ENCODE measurements at places on chromosomes 13 and 19.

DNA sequence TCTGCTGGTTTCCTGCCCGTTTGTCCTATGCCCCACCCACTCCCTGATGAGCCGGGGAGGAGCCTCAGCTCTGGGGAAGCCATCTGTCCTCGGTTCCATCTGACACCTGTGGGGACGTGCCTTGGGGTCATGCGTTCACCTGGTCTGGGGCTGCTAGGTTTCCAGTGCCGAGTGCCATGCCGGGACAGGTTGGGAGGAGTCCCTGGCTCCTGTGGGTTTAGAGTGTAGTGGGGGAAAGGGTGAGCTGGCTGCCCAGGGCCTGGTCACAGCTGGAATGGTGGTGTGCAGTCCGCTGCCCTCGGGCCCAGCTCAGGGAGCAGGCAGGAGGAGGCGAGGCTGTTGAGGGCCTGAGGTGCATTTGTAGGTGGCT is 2.5 kb downstream of the KDM4B start:
- DNase-seq, result no peak

GRCh38 chr19:8631425-8631819 is 989 bp downstream of the NFILZ start:
- DNase-seq, result no peak

- no peak for DNase-seq
Observed at GRCh38 chr13:107457686-107458085, 757.6 kb downstream of the LIG4 start.

- no peak for DNase-seq
Observed at GRCh38 chr13:81686877-81687276, 1346.0 kb upstream of the SPRY2 start.

DNA sequence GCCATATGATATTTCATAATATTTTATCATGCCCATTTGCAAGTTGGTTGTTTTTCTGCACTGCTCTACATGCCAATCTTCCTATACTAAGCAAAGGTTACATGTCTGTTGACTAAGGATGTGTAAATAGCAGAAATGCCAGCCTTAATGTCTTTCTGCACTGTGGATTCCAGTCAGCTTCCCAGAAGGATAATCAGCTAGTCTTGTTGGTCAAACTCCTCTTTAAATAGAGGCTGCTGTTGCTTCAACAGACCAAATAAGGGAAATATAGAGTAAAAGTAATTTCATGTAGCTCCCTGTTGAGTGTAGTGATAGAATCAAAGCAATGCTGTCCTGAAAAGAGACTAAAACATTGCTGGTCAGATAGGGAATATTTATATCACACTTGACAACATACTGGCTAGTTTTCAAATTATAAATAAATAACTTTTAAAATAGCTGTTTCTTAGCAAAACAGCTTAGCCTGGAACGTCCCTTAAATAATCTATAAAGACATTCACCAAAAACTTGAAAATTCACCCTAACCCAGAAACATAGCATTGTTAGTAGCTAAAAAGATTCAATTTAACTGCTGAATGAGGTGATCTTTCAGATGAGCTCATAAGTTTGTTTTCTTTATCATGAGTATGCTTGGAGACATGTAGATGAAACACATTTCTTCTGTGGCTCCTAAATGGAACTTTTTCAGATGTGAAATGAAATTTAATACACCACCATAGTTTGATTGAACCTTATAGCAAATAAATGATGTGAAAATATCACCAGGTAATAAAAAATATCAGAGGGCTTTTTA is 56.6 kb downstream of the FRY start:
- no peak for DNase-seq

- DNase-seq, result no peak
Observed at GRCh38 chr19:16497042-16497441, 848 bp downstream of the C19orf44 start.

GRCh38 chr13:95038949-95039348 is 262.3 kb downstream of the ABCC4 start:
- DNase-seq, result no peak

- DNase-seq, result no peak
Observed at GRCh38 chr13:29459813-29460355, 135.6 kb downstream of the SLC7A1 start.

DNA sequence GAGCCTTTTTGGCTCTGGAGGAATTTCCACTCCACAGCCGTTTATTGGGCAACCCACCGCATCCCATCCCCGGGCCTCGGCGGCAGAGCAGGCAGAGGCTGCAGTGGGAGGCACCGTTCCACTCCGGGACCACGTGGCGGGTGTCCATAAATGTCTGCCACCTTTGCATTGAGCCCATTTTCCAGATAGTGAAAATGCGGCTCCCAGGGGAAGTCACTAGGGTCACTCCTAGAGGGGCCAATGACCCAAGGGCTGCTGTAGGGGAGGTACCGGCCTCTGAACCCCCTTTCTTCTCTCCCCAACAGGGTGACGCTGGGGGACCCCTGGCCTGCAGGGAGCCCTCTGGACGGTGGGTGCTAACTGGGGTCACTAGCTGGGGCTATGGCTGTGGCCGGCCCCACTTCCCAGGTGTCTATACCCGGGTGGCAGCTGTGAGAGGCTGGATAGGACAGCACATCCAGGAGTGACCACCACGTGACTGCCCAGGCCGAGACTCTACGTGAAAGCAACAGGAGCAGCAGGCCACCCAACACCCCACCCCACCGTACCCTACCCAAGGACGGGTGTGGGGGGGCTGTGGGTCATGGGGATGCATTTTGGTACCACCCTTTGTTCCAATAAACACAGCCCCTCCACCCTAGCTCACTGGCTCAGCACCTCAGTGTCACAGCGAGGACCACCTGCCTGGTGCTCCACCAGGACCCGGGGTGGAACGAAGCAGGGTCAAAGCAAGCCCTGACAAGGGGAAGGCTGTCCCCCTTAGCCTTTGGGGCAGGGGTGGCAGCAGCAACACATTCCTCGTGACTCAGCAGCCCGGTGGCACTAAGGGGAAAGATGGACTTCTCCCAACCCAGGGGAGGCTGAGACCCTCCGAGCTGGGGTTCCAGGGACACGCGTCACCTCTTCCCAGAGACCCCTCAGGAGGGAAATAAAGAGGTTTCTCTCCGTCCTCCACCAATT is 1.5 kb downstream of the TIMM13 start:
- DNase-seq, result no peak

DNA sequence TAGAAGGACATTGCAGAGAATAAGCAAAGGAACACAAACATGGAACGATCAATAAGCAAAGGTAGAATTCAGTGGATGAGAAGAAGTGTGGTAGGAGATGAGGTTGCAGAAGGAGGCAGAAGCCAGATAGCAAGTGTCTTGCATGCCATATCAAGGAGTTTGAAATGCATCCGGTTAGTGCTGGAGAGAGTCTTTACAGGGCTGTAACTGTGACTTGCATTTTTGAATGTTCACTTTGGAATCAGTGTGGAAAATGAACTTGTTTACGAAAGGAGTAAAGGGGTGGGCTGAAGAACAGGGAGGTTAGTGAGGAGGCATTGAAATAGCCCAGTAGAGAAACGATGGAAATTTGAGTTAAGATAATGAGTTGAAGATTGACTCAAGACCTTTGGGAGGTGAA is 90.7 kb upstream of the MBNL2 start:
- DNase-seq, result no peak

GRCh38 chr13:32639502-32640105 is 53.4 kb downstream of the PDS5B start:
- DNase-seq, result peak; percentile 24

- peak; percentile 94 for DNase-seq
Observed at GRCh38 chr19:58305065-58305931, at the start of gene ERVK3-1. TSS of gene ERVK3-1 (plus strand) at chr19:58305377. CDS start at chr19:58312169, 6,792 bp downstream.

DNA sequence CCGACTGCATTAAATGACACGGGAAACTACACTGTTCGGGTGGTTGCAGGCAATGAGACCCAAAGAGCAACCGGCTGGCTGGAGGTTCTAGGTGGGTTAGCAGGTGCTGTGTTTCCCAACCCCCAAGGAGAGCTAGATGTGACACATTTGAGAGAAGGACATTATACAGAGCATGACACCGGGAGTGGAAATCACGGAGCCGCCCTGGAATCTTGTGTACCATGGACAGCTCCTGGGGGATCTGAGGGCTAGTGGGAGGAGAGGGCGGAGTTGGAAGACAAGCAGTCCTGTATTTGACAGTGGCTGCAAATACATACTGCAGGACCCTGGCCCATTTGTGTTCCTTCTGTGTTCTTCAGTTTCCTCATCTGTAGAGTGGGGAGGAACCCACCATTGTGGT is 2.3 kb downstream of the CEACAM18 start:
- no peak for DNase-seq

- DNase-seq, result no peak
Observed at GRCh38 chr19:41330481-41330880, 20.5 kb downstream of the CCDC97 start.

DNA sequence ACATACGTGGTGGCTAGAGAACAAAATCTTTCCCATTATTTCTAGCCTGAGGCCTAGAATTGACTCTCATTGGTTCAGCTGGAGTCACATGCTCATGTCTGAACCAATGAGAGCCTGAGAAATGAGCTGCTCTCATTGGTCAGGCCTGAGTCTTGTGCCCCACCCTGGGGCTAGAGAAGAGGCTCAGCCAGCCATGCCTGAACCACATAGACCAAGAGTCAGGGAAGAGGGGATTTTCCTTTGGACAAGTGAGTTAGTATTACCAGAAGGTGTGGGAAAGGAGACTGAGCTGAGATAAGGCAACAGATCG is 6.9 kb downstream of the FXYD5 start:
- no peak for DNase-seq

- no peak for DNase-seq
Observed at GRCh38 chr19:41718761-41719160, 10.3 kb downstream of the CEACAM5 start.

- DNase-seq, result no peak
Observed at GRCh38 chr19:3990815-3991117, 5.5 kb upstream of the EEF2 start.

DNA sequence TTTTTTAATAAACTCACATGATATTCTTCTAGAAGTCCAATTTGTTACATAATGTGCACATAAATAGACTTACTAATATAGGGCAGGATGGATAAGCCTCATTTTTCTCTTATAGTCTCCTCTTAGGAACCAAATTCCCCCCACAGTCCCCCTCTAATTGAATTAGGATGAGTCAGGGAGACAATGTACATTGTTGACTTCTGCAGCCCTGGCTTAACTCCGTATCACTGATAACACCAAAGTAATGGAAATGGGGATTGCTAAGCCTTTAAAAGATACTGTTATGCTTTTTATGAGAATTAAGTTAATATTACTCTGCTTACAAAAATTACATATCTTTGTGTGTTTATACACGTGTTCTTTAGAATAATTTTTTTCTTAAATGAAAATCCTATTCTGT is 5.1 kb upstream of the PCDH9 start:
- DNase-seq, result no peak

GRCh38 chr13:91133941-91134802 is 213.3 kb upstream of the MIR17HG start:
- peak; percentile 4 for DNase-seq

DNA sequence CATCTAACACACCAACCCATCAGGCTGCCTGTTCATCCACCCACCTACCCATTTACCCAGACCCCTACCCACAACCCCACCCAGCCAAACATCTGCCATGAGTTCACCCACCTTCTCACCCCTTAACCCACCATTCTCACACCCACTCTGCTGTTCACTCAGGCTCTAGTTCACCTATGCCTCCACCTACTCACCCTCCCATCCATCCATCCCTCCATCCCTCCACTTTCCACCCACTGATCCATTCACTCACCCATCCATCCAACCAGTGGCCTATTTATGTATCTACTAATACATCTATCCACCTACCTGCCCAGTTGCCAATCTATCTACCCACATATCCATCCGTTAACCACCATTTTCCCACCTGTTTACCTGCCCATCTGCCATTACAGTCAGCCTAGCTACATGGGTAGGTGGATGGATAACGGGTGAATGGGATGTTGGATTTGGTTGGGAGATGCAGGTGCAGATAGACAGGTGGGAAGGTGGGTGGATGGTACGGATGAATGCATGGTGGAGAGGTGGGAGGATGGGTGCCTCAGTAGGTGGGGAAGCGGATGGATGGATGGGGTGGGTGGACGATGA is 5.3 kb downstream of the MYBPC2 start:
- DNase-seq, result no peak

DNA sequence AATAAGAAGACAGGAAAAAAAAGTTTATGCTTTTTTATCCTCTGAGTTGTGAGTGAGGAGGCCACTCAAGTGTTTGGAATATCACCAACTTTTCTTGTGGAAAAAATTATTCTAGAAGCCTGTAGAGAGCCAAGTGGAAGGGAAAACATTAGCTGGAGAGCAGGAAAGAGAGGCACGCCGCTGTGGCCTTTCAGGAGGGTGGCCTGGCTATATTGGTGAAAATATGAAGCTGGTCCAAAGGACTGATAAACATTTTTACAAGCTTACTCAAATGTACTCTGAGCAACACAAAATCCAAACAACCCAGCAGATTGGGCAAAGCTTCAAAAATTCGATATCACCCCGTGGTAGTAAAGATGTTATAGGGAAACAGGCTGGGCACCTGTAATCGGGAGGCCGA is 2.3 kb upstream of the EIF3G start:
- peak; percentile 39 for DNase-seq

GRCh38 chr19:44807162-44807561 is 1.7 kb upstream of the BCAM start:
- no peak for DNase-seq

- no peak for DNase-seq
Observed at GRCh38 chr13:42151781-42152180, 103.3 kb downstream of the DGKH start.

DNA sequence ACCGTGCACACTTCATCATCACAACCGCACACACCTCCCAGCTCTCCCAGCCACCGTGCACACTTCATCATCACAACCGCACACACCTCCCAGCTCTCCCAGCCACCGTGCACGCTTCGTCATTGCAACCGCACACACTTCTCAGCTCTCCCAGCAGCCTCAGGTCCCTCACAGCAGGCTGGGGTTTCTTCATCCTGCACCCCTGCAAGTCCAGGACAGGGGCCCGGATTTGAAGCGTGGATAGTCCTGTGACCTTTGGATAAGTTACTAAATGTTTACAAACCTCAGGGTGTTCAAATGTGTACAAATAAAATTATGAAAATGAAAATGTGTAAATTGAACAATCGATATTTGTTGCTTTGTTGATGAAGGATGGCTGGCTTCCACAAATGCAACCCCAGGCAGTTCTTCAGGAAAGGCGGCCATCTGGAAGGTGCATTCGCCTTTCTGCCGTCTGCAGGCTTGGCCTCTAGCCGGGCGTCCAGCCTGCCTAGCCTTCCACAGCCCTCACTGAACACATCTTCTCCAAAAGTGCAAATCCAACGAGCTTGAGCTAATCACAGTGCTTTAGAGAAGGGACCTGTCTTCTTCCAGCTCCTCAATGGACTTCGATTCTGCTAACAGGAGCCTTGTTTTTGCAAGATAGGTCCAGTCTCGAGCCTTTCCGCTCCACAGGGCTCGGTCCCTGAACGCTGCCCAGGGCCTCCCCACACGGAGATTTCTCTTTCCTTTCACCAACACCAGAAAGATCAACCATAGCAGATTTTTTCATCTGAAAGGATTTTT is 74.2 kb downstream of the SPACA7 start:
- no peak for DNase-seq

GRCh38 chr13:111080642-111081041 is 34.5 kb upstream of the ARHGEF7 start:
- DNase-seq, result no peak

Data from AG04450 (cell line).